ENCODE measurements at places on chromosomes 13 and 19. TPM values are rescaled to one million over a fixed set of nuclear protein-coding genes. Genes with fewer than 3 reads are reported as not detected.

DNA sequence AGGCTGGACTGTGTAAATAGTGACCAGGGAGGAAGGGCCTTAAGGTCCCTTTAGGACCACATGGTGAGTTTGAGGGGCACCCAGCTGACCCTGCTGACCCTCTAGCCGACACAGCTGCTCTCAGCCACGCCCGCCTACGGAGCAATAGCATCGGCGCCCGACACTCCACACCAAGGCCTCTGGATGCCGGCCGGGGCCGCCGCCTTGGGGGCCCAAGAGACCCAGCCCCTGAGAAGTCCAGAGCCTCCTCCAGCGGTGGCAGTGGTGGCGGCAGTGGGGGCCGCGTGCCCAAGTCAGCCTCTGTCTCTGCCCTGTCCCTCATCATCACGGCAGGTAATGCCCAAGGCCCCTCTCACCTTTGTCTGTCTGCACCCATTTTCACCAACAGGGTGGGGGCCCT, 8.6 kb upstream of the PIK3R2 start:
- no peak for DNase-seq

- DNase-seq: no peak
Measured at GRCh38 chr13:51870616-51871015, 8.8 kb downstream of the CCDC70 start.

DNA sequence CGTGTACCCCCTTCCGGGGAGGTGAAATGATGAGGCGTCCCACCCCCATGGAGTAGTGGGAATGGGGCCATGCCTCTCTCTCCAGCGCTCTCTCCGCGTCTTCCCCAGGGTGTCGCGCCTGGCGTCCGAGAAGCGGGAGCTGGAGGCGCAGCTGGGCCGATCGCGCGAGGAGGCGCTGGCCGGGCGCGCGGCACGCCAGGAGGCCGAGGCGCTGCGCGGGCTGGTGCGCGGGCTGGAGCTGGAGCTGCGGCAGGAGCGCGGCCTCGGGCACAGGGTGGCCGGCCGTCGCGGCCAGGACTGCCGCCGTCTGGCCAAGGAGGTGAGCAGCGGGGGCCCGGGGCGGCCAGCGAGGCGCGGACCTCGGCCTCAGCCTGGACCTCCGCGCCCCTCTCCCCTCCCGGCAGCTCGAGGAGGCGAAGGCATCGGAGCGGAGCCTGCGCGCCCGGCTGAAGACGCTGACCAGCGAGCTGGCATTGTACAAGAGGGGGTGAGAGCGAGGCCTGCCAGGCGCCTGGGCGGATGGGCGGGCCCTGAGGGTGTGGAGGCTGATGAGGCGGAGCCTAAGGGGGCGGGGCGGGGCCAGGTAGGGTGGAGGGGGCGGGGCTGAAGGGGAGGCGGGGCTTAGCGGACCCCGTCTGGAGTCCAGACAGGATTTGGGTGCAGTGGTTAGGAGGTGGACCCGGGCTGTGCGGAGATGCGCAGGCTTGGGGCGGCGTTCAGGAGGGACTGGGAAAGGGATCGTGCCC, 7.7 kb downstream of the PGLYRP1 start:
- peak; percentile 57 for DNase-seq

DNA sequence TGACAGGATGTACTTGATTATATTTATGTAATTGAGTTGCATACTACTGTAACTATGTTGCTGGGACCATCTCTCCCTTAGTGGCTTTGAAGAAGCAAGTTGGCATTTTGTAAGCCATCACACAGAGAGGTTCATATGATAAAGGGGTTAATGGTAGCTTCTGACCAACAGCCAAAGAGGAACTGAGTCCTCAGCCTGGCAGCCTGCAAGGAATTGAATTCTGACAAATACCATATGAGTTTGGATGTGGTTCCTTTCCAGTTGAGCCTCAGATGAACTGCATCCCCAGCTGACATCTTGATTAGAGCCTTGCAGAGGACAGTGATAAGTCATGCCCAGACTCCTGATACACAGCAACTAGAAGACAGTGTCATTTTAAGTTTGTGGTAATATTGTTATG, 8.6 kb upstream of the MYCBP2 start:
- no peak for DNase-seq

DNA sequence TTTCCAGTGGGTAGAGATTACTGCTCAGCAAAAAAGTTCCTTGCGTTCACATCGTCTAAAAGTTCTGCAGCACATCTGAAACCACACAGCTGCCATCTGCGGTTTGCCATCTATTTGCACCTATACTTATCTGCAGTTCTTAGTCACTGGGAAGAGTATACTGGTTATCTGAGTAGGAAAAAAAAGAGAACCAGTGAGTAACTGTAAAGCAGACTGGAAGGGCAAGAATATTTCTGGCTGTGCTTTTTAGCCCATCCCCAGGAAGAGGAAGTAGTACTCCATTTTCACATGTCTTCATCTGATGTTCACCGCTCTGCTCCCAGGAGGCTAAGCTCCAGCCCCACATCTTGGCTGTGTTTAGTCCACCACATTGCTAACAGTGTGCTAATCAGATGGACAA, 35.6 kb downstream of the EFNB2 start:
- no peak for DNase-seq

- peak; percentile 89 for DNase-seq
Measured at GRCh38 chr13:110323172-110323891, 16.2 kb downstream of the COL4A2 start.

DNA sequence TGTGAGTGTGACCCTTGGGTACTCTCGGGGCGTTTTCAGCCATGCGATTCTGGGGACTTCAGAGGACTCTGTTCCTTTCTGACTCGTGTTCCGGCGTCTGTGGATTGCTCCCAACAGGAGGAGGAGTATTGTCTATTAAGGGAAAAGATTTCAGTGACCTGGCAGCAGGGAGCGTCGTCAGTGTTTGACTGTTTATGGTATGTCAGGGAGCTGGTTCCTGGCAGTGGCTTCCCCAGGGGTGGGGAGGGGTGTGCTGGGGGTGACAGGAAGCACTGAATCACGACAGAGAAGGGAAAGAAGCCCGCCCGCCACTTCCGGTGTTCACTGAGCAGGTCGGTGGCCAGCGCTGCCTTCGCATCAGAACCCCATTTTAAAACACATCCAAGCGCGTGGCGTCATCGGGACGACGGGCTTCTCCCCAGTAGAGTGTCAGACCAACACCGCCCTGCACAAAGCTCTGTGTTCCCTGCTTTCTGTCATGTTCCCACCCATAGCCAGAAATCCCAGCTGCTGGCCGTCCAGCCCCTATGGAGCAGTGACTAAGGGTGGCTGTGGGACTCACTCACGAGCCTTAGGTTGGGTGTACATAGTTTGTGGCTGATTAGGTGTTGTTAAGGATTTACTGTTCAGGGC, 33.8 kb downstream of the COL4A2 start:
- DNase-seq: peak; percentile 65

Gene DUXA
- total RNA-seq: not detected

Gene ZNF583
- 7.2 TPM for total RNA-seq

Gene FXYD3
- not detected for total RNA-seq

Gene PLEKHJ1
- 121 TPM for total RNA-seq

Gene KLK1
- total RNA-seq: not detected

Gene SPTBN4
- total RNA-seq: 2.4 TPM

Measured in renal cortical epithelial cell (primary cell).